ENCODE measurements at places on chromosomes 6 and 20.
A peak's percentile ranks its signal among the peaks of the same experiment; 100 is the strongest.

- no peak for DNase-seq
These were observed 21.2 kb upstream of the MEP1A start for GRCh38 chr6:46772016-46772415.

DNA sequence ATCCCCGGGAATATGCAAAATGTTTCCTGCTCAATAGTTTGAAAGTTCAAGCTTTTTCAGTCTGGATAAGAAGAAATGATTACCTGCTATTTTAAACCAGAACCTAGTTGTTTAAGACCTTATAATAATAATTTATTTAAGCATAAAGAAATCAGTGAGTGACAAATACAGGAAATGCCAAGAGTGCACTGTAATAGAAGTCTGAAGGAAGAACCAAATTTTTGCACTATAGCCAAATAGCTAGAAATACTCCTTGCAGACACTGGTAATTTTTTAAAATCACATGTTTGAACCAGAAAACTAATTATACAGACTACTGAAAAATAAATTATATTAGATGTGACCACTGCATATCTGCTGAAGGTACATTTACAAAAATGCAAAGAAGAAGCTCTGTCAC is 93.2 kb downstream of the MMS22L start:
- DNase-seq, result no peak

DNA sequence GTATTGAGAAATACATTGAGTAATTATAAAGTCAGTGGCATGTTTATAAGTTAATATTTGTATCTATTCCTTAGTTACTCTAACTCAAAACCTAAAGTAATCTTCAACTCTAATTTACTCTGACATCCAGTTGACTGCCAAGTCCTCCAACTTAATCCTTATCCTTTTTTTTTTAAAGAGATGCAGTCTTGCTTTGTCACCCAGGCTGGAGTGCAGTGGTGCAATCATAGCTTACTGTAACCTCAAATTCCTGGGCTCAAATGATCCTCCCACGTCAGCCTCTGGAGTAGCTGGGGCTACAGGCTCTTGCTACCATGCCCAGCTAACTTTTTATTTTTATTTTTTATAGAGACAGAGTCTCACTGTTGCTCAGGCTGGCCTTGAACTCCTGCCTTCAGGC is 24.4 kb downstream of the PTPN1 start:
- no peak for DNase-seq

- no peak for DNase-seq
These were observed 332.0 kb downstream of the BTBD9 start for GRCh38 chr6:38307740-38308139.

- no peak for DNase-seq
These were observed 60.6 kb upstream of the NKX2-2 start for GRCh38 chr20:21574443-21574842.

DNA sequence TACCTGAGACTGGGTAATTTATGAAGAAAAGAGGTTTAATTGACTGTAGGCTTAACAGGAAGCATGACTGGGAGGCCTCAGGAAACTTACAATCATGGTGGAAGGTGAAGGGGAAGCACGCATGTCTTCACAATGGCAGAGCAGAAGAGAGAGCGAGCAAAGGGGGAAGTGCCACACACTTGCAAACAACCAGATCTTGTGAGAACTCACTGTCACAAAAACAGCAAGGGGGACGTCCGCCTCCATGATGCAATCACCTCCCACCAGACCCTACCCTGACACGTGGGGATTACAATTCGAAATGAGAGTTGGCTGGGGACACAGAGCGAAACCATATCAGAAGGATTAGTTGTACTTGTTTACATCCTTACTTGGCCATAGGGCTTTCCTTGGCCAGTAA is 49.7 kb downstream of the FIG4 start:
- DNase-seq, result no peak

DNA sequence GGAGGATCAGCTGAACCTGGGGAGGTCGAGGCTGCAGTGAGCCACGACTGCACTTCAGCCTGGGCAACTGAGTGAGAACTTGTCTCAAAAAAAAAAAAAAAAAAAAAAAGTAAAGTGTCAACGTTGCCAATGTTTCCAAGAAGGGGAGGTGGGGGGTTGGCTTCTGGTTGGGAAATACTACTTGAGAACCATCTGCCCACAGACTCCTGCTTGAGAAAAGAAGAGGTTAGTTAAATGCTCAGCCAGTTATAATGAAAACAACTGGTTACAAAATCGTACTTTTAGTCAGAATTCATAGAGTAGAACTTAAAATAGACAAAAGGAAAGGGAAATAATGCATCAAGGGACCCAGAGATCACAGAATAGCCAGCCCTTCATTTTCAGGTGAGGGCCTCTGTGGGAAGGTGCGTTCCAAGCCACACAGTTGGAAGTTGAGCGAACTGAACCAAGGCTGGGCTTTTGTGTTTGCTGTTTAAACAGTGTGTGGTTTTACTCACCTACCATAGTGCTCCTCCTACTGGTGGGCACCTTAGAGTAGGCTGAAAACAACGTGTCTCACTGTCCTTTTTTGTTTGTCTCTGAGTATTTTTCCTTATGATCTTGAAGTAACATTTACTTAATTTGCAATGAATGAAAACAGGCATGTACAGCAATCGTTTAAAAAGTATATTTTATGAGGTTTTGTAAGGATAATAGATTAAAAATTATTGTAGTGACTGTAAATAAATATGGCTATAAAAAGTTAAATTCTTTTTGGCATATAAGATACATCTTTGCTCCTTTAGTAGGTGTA is 200.7 kb downstream of the BCAS1 start:
- peak; percentile 66 for DNase-seq

DNA sequence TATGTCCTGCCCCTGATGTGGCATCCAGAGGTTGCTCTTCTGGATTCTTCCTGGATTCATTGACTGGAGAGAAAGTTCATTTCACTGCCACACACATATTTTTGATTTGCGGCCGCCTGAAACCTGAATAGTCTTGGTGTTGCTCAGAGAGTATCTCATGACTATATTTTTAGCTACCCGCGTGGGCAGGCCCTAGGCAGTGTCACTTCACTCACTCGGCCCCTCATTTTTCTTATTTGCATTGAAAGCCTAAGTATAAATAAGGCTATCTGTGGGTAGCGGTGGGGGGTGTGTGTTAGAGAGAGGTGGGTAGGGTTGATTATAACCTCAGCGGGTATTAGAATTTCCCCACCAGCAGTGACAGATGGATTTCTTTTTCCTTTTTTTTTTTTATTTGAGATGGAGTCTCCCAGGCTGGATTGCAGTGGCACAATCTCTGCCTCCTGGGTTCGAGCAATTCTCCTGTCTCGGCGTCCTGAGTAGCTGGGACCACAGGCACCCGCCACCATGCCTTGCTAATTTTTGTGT is 113.5 kb downstream of the JARID2 start:
- DNase-seq, result no peak

DNA sequence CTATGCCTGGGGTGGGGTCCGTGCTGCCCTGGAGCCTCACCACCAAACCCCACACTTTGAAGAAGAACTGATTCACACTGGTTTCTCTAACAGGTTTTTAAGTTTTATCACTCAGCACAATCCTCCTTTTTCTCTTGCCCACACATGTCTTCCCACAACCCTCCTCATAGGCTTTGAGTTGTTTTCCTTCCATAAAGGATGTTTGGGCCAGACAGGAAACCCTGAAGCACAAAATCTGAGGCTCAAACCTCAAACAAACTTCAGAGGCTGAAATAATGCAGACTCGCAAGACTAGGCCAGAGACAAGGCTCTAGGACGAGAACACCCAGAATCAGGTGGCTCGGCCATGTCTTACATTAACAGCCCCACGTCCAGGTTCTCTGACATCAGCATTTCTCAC is 35.3 kb downstream of the EZR start:
- DNase-seq, result no peak
